Activated CD4-positive, alpha-beta T cell treated with anti-CD3 and anti-CD28 coated beads, Interleukin-2, amount 50 U/mL, for 24 hours (primary cell): ENCODE measurements at places on chromosomes 12 and 14.

- no peak for DNase-seq
These were observed 135.0 kb upstream of the HIF1A start for GRCh38 chr14:61560323-61560722.

- no peak for DNase-seq
These were observed 18.7 kb downstream of the NOS1 start for GRCh38 chr12:117342682-117343081.

- no peak for DNase-seq
These were observed 199.4 kb upstream of the FOXN3 start for GRCh38 chr14:89616425-89616824.

DNA sequence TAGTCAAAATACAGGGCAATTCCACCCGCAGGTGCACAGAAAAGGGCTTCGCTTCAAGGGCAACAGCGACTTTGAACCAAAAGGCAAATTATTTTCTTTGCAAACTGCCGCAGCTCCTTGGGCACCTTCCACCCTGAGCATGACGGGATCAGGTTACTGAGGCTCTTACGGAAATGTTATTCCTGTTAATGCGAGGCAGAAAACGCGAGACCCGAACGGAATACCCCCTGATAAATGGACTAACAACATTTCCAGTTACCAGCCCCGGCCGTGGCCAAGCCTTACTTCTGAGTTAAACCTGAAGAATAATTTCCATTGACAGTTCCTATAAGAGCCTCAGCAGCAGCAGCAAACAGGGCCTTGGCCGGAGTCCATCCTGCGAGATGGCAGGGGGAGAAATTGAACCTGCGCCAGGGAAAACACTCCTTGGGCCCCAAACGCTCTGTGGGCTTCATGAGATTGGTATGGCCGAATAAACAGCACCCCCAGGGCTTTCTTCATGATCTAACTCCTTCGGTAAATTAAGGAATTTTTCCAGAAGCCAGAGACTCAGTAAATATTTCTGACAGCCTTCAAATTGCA, 70.0 kb upstream of the DICER1 start:
- DNase-seq: no peak

DNA sequence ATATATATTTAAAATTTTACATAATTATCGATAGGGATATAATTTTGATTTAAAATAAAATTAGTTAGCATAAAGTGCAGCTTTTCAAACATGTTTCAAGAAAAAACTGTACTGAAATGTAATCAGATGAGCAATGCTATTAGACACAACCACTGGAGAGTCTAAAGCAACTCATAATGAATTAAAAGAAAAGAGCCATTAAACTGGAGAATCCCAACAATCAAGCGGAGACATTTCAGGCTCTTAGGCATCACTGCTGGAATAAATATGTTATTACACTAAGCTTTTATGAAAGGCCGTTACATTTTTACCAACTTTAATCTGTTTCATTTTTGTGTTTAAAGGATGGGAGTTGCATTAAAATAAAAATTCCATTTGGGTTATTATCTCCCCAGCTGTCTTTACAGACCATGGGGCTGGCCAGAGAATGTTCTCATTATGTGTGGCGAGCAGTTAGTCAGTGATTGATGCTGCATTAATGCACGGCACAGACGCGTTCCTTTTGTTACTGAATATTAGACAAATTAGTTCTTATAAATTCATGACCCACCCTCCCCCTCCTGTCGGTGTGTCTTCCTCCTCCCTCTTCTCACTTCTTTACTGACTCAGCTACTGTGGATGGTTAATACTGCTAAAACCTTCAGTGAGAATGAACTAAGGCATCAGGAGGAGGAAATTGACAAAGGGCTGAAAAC, 156.8 kb downstream of the PDZRN4 start:
- DNase-seq: no peak

GRCh38 chr14:83483063-83483462, 1949.4 kb upstream of the SEL1L start:
- DNase-seq: no peak

DNA sequence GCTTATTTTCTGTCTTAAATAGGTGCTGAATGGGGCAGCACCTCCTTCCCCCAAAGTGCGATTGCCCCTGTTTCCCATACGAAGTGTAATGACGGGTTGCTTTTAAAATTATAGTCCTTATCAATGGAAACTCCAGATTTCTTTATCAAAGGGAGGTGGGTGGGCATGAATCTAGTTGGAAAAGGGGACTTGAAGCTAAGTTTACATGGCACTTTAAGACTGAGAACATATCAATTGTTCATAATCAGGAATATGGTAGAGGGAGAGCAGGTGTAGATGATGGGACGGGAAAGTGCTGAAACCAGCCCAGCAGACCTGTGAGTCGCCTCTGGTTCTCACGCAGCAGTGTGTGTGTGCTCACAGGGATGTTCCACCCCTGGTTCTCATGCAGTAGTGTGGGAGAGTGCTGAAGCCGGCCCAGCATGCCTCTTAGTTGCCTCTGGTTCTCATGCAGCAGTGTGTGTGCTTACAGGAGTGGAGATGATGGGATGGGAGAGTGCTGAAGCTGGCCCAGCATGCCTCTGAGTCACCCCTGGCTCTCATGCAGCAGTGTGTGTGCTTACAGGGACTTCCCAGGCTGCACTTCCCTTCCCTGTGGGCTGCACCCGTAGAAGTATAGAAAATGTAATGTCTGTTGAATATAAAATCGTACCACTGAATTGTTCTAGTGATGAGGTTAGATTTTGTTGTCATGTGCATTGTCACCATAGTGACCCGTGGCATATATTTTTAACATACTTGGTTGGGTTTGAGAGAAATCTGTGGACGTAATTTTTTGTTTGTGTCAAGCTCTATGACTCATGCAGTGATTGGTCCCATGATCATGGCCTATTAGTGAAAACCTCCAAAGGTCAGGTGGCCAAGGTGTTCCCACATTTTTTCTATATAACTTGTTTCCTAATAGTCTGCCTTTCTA, 51.6 kb downstream of the GPATCH2L start:
- DNase-seq: no peak

- DNase-seq: no peak
These were observed 27.7 kb upstream of the PLEKHG3 start for GRCh38 chr14:64676410-64677008.

DNA sequence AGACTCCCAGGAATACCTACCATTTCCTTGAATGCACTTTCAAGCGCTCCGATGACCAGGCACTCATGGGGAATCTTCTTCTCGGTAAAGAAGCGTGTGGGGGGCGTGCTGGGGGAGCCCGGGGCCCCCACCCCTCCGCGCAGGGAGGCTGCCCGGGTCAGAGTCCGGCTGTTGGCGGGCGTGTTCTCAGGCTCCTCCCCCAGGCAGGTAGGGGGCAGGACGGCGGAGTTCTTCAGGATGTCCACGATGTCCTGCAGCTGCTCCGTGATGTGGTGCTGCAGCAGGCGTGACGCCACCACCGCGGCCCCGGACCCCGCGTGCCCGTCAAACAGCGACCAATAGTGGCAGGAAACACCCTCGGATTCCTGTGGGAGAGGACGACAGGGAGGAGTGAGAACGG, 133.2 kb downstream of the PPM1H start:
- DNase-seq: no peak

DNA sequence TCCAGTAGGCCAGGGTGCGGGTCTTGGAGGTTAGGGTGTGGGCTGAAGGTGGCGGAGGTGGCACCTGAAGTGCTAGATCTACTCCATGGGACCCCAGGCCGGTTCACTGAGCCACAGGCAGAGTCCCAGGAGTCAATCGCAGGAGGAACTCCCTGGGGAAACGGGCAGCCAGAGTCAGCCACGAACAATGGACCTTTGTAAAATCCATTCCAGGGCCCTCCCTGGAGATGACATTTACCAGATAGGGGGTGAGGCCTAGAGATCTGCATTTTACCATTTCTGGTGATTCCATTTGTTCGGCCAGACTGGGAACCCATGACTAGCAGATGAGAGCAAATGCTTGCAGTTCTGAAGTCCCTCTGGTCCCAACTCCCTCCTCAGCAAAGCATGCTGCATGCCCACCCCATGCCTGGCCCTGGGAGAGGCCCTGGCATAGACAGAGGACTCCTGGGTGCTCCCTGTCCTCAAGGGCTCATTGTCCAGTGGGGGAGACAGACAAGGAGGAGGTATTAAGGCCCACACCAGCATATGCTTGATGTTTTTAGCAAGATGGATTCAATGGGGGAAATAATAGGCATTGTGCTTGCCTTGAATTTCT, 115.5 kb downstream of the EML1 start:
- DNase-seq: no peak

GRCh38 chr12:45409966-45410365, 194.1 kb downstream of the ANO6 start:
- DNase-seq: no peak

GRCh38 chr12:55065535-55065934, 45.8 kb downstream of the NEUROD4 start:
- DNase-seq: no peak

GRCh38 chr12:642633-643474, 20.4 kb downstream of the NINJ2 start:
- peak; percentile 49 for DNase-seq

- DNase-seq: no peak
These were observed 3.6 kb downstream of the IFT43 start for GRCh38 chr14:75989134-75989533.

- no peak for DNase-seq
These were observed 76.8 kb downstream of the PHLDA1 start for GRCh38 chr12:75954749-75955148.

DNA sequence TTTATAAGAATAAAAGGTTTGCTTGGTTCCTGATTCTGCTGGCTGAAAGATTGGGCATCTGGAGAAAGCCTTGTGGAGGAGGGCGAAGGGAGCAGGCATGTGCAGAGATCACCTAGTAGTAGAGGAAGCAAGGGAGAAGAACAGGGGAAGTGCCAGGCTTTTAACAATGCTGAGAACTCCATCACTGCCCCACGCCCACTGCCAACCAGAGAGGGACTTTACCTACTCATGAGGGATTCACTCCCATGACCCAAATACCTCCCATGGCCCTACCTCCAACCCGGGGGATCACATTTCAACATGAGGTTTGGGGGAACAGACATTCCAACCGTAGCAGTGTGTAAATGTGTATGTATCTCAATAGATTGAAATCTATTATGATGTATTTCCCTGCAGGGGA, 360.3 kb downstream of the GLT1D1 start:
- DNase-seq: no peak

DNA sequence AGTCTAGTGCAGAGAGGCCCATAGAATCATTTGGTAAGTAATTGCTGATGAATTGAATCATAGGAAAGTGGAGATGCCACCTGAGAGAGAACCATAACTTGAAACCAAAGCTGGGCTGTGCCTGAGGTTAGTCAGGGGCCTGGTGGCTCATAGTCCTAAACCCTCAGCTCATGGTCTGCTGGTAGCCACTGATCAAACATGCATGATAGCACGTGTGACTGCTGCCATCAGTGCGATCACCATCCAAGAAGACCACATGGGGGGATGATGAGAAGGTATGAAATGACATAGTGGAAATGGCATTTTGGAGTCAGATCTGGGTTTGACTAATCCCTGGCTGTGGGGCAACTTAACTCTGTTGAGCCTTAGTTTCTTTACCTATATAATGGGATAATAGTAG, 190.5 kb downstream of the CACNA1C start:
- DNase-seq: no peak

DNA sequence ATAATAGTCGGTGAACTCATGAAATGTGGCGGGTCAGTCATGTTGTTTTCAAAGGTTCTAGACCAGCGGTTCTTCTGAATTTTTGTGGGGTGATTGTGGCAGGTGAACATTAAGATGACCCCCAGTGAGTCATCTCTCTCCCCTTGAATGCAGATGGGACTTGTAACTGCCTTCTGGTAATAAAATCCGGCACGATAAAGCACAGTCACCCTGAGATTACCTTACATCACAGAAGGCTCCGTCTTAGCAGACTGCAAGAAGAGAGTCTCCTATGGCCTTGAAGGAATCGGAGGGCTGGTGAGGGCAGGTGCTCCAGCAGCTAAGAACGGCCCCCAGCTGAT, 189.6 kb downstream of the FOXN3 start:
- no peak for DNase-seq

- no peak for DNase-seq
These were observed 1.3 kb downstream of the CLSTN3 start for GRCh38 chr12:7131502-7131866.

GRCh38 chr14:91252871-91253794, 8.6 kb upstream of the GPR68 start:
- DNase-seq: no peak

GRCh38 chr14:105952826-105953225, 426.4 kb downstream of the TMEM121 start:
- DNase-seq: no peak

- DNase-seq: no peak
These were observed 266.3 kb downstream of the ZFP36L1 start for GRCh38 chr14:68526512-68527091.

GRCh38 chr12:25518512-25518911, 34.6 kb downstream of the LMNTD1 start:
- no peak for DNase-seq

GRCh38 chr12:55385891-55386290, 14.4 kb upstream of the OR6C65 start:
- no peak for DNase-seq

DNA sequence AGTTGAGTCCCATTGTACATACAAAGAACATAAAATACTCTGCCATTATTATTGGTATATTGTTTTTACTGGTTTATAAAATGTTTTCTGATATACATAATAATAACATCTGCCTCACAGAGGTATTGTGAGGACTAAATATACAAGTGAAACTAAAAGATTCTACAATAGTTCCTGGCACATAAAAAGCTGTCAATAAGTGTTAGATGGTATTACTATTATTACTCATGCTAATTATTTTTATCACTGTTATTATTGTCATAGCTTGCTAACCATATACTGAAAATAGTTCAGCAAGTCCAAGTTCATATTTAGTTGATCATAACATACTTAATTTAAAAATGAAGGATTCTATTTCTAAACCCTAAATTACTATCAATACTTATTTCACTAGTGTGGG, 34.4 kb downstream of the BTG1 start:
- no peak for DNase-seq

GRCh38 chr12:65504417-65504816, 225.9 kb downstream of the MSRB3 start:
- DNase-seq: no peak

DNA sequence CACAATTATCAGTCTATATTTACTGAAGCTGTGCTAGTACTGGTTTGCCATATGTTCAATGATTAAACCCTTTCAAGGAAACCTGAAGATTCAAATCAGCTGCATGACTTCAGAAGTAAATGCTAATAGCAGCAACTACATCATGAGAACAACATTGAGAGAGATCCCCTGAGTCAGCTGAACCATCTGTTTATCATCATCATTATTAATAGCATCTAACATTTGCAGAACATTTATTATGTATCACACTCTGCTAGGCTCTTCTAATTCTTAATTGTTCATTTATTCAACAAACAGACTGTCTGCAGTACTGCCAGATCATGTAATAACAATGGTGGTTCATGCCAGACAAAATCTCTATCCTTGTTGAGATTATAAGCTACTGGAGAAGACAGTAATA, 157.4 kb downstream of the KLHL28 start:
- DNase-seq: no peak

DNA sequence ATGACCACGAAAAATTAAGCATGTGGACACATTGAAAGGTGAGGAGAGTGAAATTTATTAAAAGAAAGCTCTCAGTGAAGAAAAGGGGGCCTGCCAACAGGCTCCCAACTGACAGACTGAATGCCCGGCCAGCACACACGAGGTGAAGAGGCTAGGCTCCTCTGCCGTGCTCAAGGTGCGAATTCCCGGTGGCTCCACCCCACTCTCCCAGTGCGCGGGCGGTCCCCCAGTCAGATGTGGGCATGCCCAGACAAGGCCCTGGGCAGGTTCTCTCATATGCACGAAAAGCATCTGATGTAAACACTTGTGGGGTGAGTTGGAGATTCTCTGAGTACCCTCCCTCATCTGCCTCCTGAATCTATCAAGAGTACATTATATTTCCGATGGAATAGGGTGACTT, 48.5 kb upstream of the OSBPL8 start:
- no peak for DNase-seq
